Tibial nerve (tissue), 4 donors: ENCODE measurements at places on chromosomes 3 and 15. TPM values are rescaled to one million over a fixed set of nuclear protein-coding genes. Genes with fewer than 3 reads are reported as not detected.

DNA sequence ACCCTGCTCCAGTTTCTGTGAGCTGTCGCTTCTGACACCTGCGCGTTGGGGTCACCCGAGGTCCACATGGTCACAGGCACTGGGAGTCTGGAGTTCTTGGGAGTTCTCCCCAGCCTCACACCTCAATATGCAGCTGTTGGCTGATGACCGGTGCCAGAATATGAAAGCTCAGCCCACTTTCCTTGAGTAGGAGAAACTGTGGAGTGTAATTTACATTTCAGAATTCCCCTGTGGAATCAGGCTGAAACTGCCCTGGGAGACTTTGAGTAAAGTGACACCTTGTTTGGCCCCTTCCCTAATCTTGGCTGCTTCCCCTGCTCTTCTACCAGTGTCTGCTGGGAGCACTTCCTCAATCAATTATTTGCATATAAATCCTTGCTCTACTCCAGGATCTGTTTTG, 255.9 kb downstream of the NFKBIZ start:
- DNase-seq: no peak

- DNase-seq: no peak
Observed at GRCh38 chr3:21738935-21739702, 11.9 kb downstream of the ZNF385D start.

DNA sequence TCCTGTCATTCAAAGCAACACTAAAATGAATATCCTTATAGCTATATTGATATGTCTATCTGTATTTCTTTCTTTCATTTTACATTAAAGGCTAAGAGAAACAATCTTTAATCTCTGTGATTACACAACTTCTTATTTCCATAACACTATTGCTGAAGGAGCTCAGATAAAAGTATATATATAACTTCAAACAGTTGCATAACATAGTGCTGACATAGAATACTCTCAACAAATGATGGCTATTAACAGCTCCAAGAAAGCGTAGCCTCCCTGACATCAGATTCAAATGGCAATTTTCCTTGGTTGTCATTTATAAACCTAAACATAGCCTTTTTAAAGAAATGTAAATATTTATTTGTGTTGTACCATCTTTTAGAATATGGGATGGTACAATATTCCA, 116.6 kb upstream of the PTPRG start:
- no peak for DNase-seq

Gene ADPRH
- total RNA-seq: 12.0 TPM

GRCh38 chr15:72825829-72826228, 42.3 kb upstream of the ADPGK start:
- DNase-seq: no peak

DNA sequence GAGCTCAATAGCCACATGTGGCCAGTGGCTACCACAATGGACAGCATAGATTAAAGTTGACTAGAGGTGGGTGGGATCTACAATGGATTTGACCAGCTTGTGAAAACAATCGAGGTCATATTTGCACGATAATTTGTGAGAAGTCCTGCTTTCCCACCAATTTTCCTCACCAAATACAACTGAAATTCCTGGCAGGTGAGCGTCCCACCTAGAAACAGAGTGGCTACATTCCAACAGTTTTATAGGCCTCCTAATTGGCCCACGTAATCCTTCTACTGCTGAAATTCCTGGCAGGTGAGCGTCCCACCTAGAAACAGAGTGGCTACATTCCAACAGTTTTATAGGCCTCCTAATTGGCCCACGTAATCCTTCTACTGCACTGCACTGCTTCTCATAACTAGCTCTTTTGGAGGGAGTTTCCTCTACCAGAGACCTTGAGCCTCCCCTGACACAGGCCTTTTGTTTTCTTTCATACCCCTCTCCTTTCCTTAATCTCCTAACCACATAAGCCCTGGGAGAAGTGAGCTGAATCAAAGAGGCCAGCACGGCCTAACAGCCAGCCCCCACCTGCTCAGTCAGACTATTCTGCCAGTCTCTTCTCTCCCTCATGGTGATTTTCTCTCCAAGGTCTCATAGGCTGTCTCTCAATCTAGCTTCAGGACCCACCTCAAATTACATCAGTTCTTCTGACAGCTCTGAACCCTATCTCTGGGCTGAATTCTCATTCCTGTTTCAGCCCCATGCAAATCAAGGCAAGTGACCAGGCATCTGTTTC, 80.2 kb downstream of the BFSP2 start:
- no peak for DNase-seq

Gene KBTBD8
- 4.8 TPM for total RNA-seq

GRCh38 chr3:122365073-122365472, 18.0 kb downstream of the MIX23 start:
- DNase-seq: no peak

GRCh38 chr3:130834476-130834875, 59.4 kb upstream of the ATP2C1 start:
- DNase-seq: no peak

- DNase-seq: peak; percentile 17
Observed at GRCh38 chr3:179148616-179149405, 654 bp downstream of the PIK3CA start.

DNA sequence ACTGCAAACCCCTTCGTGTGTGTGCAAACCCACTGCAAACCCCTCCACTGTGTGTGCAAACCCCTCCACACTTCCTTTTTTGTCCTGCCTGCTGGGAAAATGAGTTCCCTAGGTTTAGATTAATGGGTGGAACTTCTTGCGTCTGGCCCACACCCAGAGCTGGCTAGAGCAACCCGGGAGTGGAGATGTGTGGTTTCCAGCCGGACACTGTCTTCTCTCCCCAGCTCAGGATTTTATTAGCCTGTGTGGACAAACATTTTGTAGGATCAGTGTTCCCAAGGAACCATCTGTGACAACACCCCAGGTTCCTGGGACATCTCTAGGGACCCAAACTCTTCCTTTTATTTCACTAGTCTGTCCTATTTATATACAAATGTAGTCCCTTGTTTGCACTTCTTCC, 9.6 kb upstream of the LRRK1 start:
- DNase-seq: no peak

- DNase-seq: no peak
Observed at GRCh38 chr3:179098388-179099077, 26.9 kb upstream of the ZMAT3 start.

DNA sequence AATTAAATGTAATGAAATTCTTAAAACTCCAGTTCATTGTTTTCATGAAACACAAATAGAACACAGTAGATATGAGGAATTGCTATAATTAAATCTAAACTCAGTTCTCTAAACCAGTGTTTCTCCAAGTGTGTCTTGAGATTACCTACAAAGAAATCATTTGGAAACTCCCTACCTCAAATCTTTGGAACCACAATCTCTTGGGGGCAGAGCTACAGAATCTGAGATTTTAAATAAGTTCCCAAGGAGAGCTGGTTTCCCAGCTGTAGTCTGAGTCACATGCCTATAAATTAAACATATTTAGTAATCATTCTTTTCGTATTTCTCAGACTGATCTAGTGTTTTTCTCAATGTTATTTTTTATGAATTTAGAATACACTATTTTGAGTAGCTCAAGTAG, 17.0 kb upstream of the ACTC1 start:
- no peak for DNase-seq

DNA sequence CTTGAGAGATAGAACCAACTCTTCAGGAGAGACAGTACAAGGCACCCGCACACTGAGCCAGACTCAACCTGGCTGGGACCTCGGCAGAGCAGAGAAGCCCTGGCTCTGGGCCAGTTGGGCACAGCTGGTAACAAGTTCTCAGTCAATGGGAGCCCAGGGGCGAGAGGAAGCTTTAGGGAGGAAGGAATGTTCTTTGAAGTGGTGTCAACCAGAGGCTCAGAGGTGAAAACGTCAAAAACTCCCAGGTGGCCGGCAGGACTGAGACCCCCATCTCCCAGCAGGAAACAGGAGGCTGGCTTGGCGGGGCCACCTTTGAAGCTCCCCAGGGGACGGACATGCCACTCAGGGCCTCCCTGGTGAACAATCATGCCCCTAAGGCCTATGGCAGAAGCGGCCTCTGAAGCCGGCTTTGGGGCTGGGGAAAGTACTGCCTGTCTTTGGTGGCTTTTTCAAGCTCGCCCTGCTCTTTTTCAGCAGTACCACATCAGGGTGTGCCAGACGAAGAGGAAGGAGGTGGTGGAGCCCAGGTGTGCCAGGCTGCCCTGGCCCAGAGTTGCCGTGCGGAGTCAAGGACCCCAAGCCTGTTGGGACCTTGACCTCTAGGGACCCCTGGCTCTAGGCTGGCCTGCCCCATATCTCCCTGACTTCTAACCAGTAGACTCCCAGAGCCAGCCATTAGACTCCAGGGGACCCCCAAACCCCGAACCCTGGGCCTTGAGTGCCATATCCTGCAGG, 16.7 kb upstream of the TBC1D21 start:
- DNase-seq: no peak

Gene KNSTRN
- total RNA-seq: 4.8 TPM

DNA sequence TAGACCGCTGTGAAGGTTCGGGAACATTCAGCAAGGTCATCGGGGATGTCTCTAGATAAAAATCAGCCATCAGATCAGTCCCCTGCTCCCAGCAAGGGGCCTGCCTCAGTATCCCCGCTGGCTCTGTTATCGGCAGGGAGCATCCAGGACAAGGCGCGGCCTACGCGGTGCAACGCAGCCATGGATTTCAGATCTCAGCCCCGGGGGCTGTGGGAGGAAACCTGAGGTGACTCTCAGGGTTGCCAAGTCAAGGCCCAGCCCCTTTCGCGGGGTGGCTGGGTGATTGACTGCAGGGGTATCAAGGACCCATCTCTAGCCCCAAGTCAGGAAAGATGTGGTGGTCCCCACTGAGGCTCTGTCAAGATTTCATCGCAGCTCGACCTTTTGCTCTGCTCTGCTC, 23.1 kb upstream of the CD47 start:
- DNase-seq: no peak

DNA sequence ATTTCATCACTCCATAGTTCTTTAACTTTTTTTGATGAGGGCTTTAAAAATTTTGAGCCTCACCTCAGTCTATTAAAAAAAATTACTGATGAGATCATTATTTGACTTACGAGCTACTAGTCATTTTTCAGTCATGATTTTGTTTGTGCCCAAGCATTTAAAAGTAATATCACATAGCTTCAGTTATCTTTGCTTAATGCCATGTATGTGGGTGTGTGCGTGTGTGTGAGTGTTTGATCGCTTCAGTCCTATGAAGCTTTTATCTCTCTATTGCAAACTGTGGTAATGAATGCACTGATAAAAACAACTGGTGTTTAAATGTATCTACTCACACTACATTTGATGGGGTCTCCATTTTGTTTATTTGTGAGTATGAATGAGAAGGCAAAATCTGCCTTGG, 49.8 kb downstream of the RSRC1 start:
- DNase-seq: no peak

- DNase-seq: no peak
Observed at GRCh38 chr15:56736881-56737707, 3.8 kb upstream of the ZNF280D start.

- no peak for DNase-seq
Observed at GRCh38 chr15:52445553-52445952, 83.1 kb downstream of the MYO5A start.

Gene PARP15
- 1.2 TPM for total RNA-seq

DNA sequence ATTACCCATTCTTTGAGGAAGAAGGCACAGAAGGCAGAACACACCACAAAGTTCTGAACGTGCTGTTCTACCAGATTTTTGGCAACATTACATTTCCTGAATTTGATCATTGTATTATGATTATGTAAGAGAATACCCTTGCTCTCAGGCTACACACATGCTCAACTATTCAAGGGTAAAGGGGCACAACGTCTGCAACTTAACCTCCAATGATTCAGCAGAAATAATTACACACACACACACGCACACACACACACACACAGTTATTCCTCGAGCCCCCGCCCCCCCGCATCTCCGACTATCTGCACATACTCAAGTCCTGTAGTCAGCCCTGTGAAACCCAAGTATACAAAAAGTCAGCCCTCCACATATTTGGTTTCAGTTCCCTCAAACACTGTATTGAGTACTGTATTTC, 26.8 kb downstream of the RPN1 start:
- peak; percentile 56 for DNase-seq

GRCh38 chr3:125058959-125059358, 3.2 kb upstream of the HEG1 start:
- no peak for DNase-seq

Gene HDGFL3
- 54.8 TPM for total RNA-seq

Gene TP63
- total RNA-seq: 1.7 TPM

- no peak for DNase-seq
Observed at GRCh38 chr15:75533945-75534344, 45.2 kb downstream of the PTPN9 start.

DNA sequence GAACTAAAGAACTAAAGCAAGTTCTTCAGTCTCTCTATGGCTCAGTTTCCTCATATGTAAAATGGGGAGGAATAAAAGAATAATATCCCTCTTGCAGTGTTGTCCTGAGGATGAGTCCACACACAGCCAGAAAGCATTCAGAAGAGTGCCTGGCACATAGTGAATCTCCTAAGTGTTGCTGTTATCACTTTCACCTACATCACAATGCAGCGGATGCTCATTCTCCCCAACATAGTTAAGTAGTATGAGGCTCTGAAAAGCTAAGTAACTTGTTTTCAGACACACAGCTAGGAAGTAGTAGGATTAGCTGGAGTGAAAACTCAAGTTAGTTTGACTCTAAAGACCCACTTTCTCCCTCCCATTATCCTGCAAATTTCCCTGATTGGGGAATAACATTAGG, 9.1 kb upstream of the USP3 start:
- DNase-seq: no peak

DNA sequence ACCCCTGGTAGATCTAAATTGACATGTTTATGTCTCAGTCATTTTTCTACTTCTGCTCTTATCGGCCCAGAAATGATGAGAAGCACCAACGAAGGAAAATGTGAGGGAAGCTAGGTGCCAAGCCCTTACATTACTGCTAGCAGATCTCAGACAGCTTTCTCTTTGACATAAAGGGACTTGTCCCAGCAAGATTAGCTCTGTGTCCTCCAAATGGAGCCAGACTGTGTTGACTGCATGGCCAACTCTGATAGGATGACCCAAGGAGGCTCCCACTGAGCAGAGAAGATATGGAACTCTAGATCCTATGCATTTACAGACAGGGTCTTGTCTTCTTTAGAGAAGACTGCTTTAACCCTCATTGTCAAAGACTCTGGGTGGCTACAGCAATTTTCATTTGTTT, 2.8 kb upstream of the MCTP2 start:
- no peak for DNase-seq

Gene CSK
- 14.9 TPM for total RNA-seq

GRCh38 chr15:71562251-71562650, 248.1 kb upstream of the NR2E3 start:
- DNase-seq: no peak

Gene LIPH
- 0.20 TPM for total RNA-seq

DNA sequence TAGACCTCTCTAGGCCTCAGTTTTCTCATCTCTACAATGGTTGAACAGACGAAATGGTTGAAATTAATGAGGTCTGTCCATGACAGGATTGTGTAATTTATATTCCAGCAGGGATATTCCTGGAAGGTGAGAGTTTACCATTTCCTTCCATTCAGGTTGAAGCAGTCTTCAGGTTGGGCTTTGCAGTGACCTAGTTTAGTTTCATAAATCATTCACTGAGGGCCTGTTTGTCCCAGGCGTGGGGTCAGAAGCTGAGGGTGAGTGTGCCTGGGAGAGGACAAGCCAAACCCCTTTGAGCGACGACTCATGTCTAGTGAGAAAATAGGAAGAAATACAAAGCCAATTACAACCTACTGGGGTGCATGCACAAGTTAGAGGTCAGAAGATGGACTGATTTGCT, 57.2 kb upstream of the CACNA2D3 start:
- no peak for DNase-seq

GRCh38 chr15:42908538-42908937, 12.0 kb downstream of the TTBK2 start:
- no peak for DNase-seq
